ENCODE measurements at places on chromosomes 16 and 17.

- peak; percentile 68 for DNase-seq
These were observed 6.9 kb upstream of the ELAC2 start for GRCh38 chr17:13024526-13025257.

GRCh38 chr16:17515421-17516210, 44.9 kb upstream of the XYLT1 start:
- DNase-seq: no peak

- DNase-seq: no peak
These were observed 24.3 kb upstream of the MON1B start for GRCh38 chr16:77166726-77167125.

- DNase-seq: no peak
These were observed 30.8 kb upstream of the CALB2 start for GRCh38 chr16:71327720-71328119.

DNA sequence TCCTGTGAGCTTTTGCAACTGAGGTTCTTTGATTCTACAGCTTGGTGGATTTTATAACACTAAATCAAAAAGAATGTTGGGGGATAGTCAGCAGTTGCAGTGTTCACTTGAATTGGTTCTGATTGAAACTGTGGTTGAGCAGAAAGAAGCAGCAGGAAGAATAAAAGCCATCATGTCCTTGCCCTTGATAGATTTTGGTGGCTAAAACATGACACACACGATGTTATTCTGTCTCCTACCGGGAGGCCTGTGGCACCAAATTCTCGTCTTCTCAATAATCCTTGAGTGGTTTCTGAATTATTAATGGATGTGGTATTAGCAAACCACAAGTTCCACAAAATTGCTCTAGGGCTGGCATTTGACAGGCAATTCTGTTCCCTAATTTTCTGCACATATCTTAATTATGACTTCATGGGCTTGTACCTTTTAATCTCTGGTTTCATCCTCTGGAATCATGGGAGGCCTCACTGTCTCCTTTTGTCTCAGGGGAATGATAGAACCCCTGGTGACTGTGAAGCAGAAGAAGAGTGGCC, 338.2 kb downstream of the SNX29 start:
- no peak for DNase-seq

DNA sequence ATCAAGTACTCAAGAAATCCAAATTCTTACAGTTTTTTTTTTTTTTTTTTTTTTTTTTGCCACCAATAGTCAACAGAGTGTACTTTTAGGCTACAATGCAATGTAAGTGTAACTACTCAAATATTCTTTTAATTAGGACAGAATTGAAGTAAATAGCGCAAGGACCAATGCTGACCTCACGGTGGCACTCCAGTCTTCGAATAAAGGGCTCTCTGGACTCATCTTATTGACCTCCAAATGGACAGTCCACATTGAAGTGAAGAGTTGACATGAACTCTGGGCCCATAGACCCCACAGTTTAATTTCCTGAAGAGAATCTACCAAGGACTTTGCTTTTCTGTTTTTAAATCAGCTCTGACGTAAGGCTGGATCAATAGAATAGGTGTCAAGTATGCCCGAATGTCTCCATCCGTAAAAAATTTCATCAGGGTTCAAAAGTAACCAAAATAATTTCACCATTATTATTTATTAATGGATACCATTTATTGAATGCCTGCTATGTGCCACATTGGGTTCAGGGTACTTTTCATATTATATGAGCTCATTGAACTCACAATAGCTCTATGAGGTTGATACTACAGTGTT, 7.3 kb upstream of the DDX52 start:
- DNase-seq: no peak

All from activated naive CD4-positive, alpha-beta T cell treated with anti-CD3 and anti-CD28 coated beads, Interleukin-2, amount 10 ng/mL, durations not matched to agents 7 days and 5 days (primary cell).